ENCODE measurements at places on chromosomes 1 and 21.

DNA sequence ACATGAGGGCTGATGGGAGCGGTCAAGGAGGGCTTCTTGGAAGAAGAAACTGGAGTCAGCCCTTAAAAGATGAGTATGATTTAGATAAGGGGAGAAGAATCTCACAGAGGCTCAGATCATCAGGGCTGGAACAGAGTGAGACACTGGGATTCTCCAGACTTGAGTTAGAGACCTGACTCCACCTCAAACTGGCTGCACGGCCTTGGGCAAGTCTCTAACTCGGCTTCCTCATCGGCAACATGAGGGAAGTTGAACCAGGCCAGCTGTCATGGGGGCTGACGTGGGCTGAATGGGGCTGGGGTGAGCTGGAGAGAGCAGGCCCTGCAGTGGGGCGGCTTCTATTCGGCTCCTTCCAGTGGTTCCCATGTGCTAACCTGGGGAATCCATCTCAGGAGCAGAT is 2.5 kb downstream of the C1QC start:
- no peak for DNase-seq

GRCh38 chr21:27715131-27715530 is 748.2 kb upstream of the ADAMTS5 start:
- no peak for DNase-seq

DNA sequence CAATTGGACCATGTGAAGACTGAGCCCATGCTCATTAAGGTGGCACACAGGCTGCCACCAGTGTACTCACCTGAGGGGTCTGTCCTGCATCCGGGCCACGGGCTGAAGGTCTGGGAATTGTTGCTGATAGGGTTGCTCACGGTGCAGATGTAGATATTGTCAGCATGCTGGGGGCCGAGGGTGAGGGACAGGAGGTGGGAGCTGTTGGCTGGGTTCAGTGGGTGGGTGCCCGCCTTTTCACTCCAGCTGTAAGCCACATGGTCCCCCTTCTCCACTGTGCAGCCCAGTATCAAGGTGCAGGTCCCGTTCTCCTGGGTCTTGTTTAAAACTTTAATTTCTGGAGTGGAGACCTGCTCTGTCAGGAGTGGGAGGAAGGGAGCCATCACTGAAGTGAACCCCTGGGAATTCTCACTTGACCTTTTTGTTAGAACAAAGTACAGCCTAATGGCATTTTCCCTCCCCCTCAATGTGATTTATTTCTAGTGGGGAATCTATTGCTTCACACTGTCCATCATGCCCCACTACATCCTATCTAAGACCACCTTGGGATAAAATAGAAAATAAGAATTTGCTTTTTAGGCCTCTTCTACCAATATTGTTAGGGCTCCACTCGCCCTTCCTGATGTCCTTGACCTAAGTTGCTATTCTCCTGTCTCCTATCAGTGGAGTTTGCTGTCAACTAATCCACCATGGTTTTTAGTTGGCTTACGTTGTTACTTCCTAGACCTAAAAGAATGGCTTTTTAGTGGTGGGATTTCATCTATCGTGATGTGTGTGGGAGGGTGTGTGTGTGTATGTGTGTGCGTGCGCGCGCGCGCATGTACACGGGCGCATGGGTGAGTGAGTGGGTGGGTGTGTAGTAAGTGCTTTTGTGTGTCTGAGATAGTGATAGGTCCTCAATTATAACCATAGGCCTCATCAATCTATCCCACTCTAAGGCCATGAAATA is 12.0 kb downstream of the SLAMF1 start:
- DNase-seq = no peak

GRCh38 chr1:53367503-53368313 is 39.8 kb upstream of the LRP8 start:
- peak; percentile 47 for DNase-seq

DNA sequence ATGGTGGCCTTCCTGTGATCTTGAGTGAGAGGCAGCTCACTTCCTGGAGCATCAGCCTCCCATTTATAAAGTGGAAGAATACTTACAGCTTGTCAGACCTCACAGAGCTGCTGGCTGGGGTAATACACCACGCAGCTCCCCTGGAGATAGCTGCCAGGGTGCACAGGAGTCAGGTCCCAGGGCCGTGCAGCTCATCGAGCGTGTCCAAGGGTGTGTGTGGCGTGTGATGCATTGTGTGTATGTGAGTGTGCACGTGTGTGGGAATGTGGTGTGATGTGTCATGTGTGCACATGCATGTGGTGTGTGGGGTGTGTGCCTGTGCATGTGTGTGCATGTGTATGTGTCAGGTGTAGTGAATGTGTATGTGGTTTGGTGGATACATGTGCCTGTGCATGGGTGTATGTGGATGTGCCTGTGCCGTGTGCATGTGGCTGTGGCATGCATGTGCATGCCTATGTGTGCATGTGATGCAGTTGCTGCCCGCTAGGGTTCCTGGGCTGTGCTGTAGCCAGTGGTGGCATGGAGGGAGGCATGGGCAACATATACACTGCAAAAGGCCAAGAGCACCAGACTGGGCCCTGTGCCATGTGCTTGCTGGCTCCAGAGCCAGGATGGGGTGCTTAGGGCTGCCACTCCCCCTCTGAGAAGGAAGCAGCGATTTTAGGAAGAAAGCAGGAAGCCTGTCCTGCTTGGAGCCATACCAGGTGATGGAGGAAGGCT is 24.6 kb downstream of the WNT3A start:
- DNase-seq = no peak

GRCh38 chr1:156260896-156261295 is 13.0 kb upstream of the PAQR6 start:
- no peak for DNase-seq

- DNase-seq = no peak
These were observed 207.1 kb upstream of the KCTD3 start for GRCh38 chr1:215360031-215360430.

- no peak for DNase-seq
These were observed 35.6 kb downstream of the EEIG2 start for GRCh38 chr1:108595507-108595906.

DNA sequence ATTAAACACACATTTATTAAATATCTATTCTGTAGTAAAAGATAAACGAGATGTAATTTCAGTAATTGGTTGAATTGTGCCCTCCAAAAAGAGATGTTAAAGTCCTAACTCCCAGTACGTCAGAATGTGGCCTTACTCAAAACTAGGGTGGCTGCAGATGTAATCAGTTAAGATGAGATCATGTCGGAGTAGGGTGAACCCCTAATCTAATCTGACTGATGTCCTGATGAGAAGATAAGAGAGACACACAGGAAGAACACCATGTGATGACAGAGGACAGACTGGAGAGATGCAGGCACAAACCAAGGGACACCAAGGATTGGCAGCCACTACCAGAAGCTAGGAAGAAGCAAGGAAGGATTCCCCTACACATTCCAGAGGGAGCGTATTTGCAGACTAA is 104.1 kb downstream of the SLC25A24 start:
- no peak for DNase-seq

- DNase-seq = no peak
These were observed 249.6 kb downstream of the COL11A1 start for GRCh38 chr1:102858695-102859094.

GRCh38 chr1:246597340-246597739 is 31.1 kb downstream of the CNST start:
- no peak for DNase-seq

DNA sequence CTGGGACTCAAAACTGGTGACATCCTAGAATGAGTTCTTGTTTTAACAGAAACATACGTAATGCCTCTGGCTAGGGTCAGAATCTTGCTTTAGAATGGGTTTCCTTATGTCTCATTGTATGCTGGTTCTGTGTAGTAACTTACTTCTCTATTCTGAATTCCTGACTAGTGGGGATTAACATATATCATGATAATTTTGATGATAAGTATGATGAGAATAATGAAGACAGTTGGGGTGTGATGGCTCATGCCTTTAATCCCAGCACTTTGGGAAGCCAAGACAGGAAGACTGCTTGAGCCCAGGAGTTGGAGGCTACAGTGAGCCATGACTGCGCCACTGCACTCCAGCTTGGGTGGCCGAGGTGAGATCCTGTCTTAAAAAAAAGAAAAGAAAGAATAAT is 31.7 kb upstream of the CDC42BPA start:
- no peak for DNase-seq

DNA sequence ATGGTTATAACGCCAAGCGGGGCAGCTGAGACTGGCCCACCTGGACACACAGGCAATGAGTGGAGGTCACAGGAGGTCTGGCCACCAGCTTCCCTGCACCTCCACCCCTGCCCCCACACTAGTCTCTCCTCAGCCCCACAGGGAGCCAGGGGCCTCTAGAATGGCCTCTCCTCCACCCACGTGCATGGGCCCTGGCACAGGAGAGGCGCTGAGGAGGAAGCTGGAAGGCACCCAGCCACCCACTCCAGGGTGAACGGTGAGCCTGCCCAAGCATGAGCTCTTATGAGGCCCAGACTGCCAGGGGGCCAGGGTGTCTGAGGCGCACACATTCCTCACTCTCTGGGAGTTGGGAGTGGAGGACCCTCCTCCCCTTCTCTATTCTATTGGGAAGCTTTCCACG is 22.2 kb downstream of the LRP8 start:
- no peak for DNase-seq

DNA sequence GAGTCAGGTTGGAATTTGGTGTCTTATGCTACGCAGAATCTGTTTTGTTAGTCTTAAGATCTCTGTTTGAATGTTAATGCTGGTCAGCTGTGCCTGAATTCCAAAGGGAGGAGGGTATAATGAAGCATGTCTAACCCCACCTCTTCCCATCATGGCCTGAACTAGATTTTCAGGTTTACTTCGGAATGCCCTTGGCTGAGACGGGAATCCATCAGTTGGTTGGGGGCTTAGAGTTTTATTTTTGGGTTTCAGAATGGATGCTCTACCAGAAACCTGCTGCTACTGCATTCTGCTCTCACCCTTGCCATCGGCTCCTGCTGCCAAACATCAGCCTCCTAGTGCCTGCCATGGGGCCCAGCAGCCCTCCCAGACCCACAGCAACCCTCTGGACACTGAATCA is 24.1 kb upstream of the ETV3 start:
- DNase-seq = no peak

- no peak for DNase-seq
These were observed 7.4 kb upstream of the RGS2 start for GRCh38 chr1:192801451-192801850.

DNA sequence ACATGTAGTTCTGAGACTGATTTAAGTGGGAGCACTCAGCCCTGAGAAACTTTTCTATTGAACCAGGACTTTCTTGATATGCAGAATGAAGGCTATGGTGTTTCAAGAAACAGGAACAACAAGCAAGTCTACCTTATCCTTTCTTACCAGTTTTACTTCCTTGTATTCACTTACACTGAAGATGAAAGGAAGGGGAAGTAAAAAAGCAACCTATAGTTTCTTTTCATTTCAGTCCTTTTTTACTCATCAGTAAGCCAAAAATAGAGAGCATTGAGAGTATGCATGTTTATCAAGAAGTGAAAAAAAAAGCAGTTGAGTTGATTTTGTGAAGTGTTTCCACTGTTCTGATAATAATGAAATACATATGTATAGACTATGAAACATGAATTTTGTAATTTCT is 1010.3 kb downstream of the AMY1C start:
- DNase-seq = no peak

- DNase-seq = no peak
These were observed 179.8 kb downstream of the PHTF1 start for GRCh38 chr1:113579256-113580018.

- no peak for DNase-seq
These were observed 202.5 kb upstream of the LYPLAL1 start for GRCh38 chr1:218971156-218971555.

GRCh38 chr1:44584167-44584566 is 90.1 kb downstream of the TMEM53 start:
- DNase-seq = no peak

- DNase-seq = no peak
These were observed 22.9 kb downstream of the ADAM30 start for GRCh38 chr1:119873135-119874015.

DNA sequence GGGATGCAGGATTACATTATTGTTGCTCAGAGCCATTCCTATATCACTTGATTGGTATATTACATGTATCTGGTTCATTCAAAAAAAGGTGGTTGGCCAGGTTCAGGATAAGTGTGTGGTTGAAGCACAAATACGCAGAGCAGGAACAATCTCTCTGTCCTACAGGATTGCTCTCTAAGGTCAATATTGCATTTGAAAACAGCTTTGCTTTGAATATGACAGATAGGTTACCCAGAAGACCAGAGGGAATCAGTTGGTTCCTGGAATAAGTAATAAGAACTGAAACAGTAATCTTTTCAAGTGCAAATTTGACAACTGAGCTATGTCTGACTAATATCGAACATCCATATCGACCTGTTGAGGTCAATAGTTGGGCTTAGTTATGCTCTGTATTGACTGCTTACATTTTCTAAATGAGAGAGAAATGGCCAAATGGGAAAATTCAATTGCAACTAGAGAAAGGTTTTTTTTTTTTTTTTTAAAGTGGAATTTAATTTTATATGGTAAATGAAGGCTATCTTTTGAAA is 176.8 kb downstream of the ATP6V1G3 start:
- no peak for DNase-seq

- DNase-seq = no peak
These were observed 122.5 kb downstream of the ATG4C start for GRCh38 chr1:62906428-62906886.

DNA sequence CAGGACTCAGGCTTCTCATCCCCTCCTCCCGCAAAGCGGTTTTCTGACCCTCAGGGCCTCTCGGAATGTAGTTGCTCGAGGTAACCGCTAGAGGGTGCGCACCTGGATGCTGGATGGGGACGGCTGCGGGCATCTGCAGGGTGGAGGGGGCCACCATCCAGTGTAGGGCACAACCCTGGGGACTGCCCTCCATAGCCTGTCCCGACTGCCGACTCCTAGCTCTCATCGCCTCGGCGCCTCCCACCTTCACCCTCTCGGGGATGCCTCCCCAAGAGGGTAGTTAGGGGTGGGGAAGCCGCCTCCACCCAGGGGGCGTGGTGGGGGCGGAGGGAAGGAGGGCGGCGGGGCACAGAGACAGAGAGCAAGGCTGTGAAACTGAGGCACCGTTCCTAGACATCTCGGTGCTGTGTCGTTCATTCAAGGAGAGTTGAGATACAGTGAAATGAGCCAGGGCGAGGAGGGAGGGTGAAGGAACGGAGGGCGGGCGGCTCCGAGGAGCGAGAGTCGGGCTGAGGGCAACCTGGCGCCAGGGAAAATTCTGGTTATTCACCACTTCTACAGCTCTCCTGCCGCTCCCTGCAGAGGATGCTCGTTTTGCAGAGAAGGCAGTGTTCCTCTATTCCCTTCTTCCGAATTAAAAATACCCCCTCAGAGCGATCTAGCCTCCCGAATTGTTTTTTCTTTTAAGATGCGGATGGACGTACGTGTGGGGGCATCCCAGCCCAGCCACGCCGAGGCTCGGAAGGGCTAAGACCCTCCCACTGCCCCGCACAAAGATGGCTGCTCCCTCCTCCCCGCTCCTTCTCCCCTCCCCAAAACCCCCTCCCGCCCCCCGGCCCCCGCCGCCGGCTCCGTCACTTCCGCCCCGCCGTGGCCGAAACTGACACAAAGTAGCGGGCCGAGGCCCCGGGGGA is at the start of gene ATP8B2:
TSS of gene ATP8B2 (plus strand) at position 857 of the 914 bp plus-strand sequence. CDS start 2,617 bp downstream, outside the sequence.
- peak; percentile 82 for DNase-seq
